Stimulated activated naive CD8-positive, alpha-beta T cell treated with anti-CD3 and anti-CD28 coated beads, Interleukin-15, Interleukin-2, amounts not matched to agents 100 U/mL and 50 U/mL, for 24 hours (primary cell): ENCODE measurements at places on chromosomes 12 and 14.

DNA sequence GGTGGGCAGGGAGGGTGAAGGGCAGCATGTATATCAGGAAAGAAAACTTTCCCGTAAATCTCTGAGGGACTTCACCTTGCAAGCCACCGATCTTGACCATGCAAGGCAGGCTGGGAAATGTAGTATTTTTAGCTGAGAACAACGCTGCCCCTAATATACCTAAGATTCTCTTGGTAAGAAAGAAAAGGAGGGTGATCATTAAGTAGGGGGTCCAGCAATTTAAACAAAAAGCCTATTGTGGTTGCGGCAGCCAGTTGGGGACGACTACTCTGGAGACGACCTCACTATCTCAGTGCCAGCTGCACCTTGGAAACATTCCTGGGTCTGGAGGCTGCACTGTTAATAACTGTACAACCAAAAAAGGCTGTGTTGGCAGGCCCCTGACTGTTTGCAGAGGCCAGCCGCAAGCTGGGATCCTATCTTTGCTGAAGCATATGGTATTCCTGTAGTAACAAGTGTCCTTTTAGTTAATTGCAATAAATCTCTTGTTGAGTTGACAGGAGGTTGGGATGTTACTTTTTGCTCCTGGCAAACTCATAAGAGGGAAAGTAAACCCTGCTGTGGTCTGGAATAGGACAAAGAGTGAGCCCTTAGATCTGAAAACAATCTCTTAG lies 6.4 kb downstream of the APOLD1 start:
- DNase-seq, result no peak

GRCh38 chr12:13368971-13369370 lies 172.4 kb downstream of the EMP1 start:
- DNase-seq, result no peak

DNA sequence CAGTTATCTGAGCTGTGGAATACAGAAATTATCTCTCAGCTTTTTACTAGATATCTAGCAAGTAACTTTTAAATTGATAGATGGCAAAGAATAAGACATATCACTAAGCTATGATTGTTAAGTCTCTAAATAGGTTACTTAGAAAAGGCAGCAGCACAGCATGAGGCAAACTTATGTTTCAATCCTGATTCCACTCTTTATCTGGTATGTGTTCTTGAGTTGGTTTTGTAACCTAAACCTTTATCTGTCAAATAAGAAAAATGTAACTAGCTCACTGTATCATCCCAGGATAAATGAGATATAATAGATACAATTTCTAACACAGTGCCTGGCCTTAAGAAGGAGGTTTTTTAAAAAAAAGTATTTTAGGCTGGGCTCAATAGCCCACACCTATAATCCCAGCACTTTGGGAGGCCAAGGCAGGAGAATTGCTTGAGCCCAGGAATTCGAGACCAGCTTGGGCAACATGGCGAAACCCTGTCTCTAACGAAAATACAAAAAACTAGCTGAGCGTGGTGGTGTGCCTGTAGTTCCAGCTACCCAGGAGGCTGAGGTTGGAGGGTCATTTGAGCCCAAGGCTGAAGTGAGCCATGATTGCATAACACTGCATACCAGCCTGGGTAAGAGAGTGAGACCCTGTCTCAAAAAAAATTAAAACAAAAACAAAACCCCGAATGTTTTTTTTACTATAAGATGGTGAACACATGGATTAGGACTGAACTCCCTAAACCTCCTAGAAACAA lies 56.8 kb downstream of the HEATR5A start:
- DNase-seq, result no peak

DNA sequence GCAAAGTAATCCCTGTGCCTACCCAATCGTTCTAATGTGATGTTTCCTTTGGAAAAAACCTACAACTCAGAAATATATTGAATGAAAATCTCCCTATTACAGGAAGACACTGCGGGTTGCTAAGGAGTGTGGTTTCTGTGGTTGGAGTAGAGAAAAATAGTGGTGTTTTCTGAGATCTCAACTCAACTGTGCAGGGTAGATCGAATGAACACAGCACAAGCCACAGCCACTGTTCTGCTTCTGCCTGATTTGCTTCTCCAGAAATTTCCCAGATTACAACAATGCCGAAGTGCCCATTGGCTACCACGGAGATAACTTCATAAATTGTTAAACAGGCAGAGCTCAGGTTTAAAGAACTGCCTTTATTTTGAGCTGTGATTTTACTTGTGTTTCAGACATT lies 480.4 kb downstream of the DIO2 start:
- DNase-seq, result no peak

- no peak for DNase-seq
Measured at GRCh38 chr12:67747869-67748742, 99.6 kb downstream of the DYRK2 start.
